ENCODE measurements at places on chromosomes 6 and 20.

GRCh38 chr6:53151676-53152075 is 3.0 kb upstream of the GCM1 start:
- no peak for DNase-seq

DNA sequence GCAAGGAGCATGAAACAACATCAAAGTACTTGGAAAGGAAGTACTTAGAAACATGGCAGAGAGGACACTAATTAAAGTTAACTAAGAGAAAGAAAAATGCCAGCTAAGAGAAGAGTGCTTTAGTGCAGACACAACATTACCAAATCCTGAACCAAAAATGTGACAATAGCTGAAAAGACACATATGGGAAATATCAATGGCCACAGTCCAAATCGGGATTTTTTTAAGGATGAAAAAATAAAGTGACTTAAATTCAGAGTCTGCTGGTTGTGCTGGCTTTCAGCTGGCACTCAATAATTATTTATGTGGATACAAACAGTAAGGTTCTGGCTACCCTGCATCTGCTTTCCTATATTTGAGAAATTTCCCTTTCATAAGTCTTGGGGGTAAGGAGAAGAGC is 12.6 kb upstream of the DST start:
- DNase-seq = no peak

GRCh38 chr6:26118999-26119398 is 31.8 kb downstream of the HFE start:
- no peak for DNase-seq

DNA sequence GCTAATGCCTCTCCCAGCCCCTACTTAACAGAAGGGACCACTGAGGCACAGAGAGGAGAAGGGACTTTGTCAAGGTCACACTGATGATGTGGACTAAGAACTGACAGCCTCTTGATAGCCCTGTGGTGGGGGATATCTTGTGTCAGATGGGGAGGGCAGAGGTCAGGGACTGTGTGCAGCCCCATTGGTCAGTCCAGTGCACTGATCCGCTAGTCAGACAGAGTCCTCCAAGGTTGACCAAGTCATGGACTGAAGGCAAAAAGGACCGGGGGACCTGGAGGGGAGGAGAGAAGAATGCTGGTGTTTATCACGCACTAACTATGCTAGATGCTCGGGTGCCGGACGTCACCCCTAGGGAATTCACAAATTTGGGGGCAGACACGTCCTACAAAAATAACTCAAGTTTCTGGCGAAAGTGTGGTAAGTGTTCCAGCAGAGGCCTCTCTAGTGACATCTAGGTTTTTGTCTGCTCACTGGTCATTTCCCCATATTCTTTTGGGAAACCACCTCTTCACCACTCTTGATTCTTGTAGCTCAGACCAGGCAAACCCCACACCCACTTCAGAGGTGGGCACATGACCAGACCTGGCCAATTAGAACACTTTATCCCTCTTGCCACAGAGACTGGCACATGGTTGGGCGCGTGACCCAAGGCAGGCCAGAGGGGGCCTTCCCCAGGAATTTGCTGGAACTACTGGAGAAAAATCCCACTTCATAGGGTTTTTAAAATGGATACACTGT is 21.0 kb downstream of the TCF15 start:
- DNase-seq = no peak

- no peak for DNase-seq
These were observed 80.3 kb downstream of the CTNNBL1 start for GRCh38 chr20:37774156-37774555.

DNA sequence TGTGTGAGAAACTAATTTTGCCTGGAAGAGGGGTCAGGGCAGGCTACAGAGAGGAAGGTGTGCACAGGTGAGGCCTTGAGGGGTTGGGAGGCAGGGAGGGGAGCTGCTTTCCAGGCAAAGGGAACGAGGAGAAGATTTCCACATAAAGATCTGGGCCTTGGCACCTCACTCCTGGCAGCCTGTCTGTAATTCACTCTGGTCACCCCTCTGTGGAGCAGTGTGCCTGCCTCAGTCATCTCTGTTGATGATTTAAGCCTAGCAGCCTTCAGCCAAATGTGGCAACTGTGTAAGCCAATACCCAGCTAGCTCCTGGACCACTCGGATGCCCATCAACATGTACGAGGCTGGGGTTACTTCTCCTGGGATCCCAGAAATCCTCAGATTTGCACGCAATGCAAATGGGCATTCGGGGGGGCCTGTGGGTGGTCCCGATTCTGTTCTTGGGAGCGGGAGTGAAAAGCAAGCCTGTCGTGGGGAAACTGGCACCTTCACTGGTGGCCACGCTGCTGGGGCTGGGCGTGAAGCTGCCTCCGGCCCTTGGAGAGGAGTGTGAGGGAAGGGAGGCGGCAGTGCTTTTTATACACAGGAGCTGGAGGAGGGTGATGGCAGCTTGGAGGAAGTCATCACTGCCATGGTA is 360.4 kb downstream of the ZFAND3 start:
- no peak for DNase-seq

DNA sequence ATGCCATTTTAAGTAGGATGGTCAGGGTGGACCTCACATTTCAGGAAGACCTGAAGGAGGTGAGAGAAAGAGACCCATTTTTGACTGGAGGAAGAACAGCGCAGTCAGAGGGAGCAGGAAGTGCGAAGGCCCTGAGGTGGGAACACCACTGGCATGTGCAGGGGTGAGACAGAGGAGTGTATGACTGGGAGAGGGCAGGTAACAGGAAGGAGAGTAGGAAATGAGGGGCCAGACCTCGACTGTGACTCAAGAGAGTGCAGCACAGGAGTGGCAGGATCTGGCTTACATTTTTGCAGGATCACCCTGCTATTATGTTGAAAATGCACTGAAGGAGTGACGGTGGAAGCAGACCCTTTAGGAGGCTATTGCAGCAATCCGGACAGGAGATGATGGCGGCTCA is 117.7 kb upstream of the CDYL start:
- no peak for DNase-seq

DNA sequence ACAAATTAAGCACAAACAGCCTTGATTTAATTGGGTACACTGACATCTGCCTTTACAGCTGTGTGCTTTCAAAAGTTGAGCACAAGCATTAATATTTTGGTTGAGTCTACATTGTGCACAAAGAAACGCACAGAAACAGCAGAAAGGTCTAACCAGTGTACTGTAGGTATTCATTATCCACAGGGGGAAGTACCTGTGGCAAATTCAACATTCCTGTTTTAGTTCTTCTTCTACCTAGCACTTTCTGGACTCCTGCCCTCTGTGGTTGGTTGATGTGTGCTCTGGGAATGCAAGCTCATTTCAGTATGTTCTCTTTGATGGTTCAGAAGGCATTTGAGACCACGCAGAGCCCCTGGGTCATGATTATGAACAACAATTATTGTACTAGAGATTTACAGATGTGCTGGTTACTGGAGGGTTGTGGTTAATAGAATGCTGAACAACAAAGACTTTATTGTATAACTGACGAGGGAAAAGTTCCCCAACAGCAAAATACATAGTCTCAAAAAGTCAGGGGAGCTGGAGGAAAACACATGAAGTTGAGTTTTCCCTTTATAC is 26.6 kb upstream of the DAAM2 start:
- DNase-seq = no peak

DNA sequence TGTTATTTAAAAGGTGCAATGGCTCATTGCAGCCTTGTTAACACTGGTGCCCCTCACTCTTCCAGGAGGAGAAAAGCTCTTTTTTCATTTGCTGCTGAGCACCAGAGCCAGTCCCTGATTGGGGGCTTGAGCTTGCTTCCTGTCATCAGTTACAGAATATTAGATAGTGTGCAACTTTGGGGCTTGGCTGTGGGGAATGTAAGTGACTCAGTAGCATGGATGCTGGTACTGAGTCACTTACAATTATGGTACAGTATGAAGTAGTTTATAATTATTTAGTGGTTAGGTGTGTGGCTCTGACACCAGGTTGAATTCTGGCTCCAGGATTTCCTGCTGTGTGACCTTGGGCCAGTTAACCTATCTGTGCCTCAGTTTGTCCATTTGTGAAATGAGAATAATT is 37.6 kb downstream of the ANKS1A start:
- DNase-seq = no peak

DNA sequence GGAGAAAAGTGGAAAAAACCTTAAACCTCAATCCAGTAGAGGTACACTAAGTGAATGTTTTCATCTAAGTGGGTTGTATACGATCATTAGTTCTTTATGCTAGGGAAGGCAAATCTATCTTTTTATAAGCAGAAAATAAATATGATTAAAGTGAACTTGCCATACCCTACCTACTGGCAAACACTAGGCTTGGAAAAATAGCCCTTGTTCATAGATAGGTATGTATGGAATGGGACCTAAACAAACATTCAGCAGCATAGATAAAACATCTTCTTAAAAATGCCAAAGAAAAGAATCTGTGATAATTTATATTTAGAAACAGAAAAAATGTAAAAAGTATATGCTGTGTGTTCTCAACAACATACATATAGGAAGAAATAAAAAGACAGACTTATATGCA is 18.8 kb downstream of the REV3L start:
- no peak for DNase-seq

- no peak for DNase-seq
These were observed 343.8 kb upstream of the MMS22L start for GRCh38 chr6:97626671-97627441.

- DNase-seq = no peak
These were observed 56.5 kb downstream of the DLL1 start for GRCh38 chr6:170234419-170234818.

- DNase-seq = no peak
These were observed 202.4 kb downstream of the FARS2 start for GRCh38 chr6:5463690-5464089.

DNA sequence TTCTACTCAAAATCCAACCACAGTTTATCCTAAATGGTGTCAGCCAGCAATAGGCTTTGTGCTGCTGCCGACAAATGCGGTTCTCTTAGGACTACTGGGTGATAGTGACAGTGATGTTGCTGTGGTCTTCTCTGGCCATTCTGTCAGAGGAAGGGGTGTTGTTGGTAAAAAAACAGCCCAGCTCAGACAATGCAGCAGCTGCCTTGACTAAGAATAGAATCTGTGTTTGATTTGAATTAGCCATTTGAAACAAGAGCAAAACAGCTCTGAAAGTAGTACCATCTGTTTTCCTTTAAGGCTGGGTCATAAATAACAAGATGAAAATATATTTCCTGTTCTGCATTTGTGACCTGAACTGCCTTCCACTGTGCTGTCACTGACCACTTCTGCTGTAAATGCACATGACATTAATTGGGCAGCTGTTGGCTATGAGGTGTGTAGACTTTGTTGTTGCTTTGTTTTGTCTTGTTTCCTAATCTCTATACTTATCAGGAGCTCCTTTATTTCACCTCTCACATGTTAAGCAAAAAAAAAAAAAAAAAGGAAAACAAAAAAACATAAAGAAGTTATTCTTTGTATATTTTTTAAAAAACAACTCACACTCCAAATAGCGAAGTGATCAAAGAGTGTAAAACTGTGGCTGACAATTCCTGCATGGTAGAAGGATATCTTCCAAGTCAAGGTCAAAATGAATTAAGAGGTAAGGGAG is 497.8 kb upstream of the ARID1B start:
- no peak for DNase-seq

DNA sequence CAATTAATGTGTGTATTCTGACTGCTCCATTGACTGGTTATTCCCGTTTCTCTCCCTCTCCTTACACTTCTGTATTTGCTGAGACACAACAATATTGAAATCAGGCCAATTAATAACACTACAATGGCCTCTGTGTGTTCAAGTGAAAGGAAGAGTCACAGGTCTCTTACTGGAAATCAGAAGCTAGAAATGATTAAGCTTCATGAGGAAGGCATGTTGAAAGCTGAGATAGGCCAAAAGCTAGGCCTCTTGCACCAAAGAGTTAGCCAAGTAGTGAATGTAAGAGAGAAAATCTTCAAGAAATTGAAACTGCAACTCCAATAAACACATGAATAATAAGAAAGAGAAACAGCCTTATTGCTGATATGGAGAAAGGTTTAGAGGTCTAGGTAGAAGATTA is 489.5 kb upstream of the CITED2 start:
- DNase-seq = no peak

- DNase-seq = no peak
These were observed 70.0 kb upstream of the CD2AP start for GRCh38 chr6:47407300-47408281.

DNA sequence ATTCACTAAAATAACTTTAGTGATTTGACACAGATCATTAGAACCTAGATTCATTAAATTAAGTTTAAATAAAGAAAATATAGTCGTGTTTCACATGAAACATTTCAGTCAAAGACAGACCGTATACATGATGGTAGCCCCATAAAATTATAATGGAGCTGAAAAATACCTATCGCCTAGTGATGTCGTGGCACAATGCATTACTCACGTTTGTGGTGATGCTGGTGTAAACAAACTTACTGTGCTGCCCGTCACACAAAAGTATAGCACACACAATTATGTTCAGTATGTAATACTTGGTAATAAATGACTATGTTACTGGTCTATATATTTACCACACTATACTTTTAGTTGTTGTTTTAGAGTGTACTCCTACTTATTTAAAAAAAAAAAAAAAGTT is 17.3 kb downstream of the DST start:
- DNase-seq = no peak

DNA sequence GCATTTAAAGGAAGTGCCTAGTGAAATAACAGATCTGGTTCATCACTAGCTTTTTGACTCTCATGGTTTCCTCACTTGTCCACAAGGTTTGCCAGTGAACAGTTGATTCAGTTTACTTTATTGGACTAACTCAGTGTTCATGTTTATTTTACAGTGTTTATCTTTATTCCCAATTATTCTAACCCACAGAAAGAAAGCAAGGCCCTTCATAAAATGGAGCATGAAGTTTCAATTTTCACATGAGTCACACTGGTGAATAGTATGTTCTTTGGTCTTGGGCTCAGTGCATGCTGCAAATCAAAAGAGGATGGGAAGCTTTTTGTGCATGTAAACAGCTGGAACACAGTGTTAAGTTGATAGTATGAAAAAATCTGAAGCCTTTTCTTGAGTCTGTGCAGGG is 217.6 kb upstream of the HDDC2 start:
- DNase-seq = no peak

GRCh38 chr6:41160933-41161332 is 2.0 kb downstream of the TREM2 start:
- DNase-seq = no peak

DNA sequence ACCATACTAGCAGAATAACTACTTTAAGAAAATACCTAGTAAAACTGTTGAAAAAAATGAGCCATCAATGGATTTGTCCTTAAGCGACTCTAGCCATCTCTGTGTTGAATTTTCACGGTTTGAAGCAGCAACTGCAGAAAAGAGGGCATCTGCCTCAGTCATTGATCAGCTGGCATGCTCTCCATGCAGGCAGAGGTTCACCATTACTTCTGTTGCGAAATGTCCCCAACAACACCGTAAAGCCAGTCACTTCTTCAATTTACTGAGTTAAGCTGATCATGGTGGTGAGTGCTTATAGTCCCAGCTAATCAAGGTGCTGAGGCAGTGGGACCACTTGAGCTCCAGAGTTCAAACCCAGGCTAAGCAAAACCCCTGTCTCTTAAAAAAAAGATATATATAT is 11.1 kb downstream of the TPD52L1 start:
- no peak for DNase-seq
